Activated T-helper 1 cell treated with anti-CD3 and anti-CD28 coated beads, Interleukin-2, amount 50 U/mL, for 16 hours (primary cell): ENCODE measurements at places on chromosomes 7 and 10.

- no peak for DNase-seq
Observed at GRCh38 chr7:150934045-150934766, 43.9 kb downstream of the KCNH2 start.

GRCh38 chr10:74419958-74420375, 268.9 kb downstream of the ADK start:
- DNase-seq, result no peak

DNA sequence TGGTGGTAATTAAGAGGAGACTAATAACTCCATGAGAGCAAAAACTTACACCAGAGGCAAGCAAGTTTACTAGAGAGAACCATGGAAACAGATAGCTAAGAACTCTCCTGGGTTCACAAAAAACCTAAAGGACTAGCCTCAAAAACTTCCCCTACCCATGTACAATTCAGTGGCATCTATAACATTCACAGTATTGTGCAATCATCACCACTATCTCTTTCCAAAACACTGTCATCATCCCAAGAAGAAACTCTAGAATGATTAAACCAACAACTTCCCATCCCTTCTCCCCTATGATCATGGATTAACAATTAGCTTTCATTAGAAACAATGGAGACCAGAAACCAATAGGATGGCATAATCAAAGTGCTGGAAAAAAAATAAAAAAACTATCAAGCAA, 1038.3 kb downstream of the LRMDA start:
- DNase-seq, result no peak

DNA sequence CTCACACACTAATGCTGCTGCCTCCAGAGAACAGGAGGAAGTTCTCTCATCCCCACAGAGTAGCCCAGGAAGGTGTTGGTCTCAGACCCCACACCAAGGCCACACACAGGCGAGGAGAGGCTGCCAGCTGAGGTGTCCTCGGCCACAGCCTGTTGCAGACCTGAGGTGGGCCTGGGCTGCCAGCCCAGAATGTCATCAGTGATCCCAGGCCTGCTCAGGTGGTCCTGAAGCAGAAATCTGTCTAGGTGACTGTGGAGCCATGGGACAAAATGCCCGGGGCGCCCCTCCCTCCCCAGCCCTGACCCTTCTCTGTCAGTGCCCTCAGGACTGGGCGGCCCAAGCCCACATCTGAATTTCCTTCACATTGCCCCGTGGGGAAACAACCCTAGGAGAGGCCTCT, 43.5 kb upstream of the LRRC4 start:
- no peak for DNase-seq

- peak; percentile 61 for DNase-seq
Observed at GRCh38 chr10:32332299-32332750, 14.6 kb downstream of the EPC1 start.

- no peak for DNase-seq
Observed at GRCh38 chr7:27688056-27688455, 25.4 kb upstream of the HIBADH start.
